ENCODE measurements at places on chromosomes 11 and 22.

GRCh38 chr22:41447435-41448188, 1.0 kb upstream of the TOB2 start:
- DNase-seq, result peak; percentile 42

DNA sequence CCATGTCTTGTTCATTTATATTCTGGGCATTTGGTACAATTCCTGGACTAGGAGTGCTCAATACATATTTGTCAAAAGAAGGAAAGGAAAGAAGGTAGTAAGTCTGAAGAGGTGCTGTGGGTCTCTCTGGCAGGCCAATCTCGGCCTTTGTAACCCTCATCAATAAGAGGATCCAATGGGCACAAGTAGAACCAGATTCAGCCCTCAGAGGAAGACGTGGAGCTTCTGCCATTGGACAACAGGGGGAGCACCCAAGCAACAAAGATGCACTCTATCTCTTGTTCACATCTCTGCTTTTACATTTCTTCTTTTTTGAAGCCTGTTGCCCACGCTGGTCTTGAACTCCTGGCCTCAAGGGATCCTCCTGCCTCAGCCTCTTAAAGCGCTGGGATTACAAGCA, 2.2 kb upstream of the VPS11 start:
- no peak for DNase-seq

GRCh38 chr22:35312198-35313059, 12.7 kb downstream of the TOM1 start:
- DNase-seq, result no peak

DNA sequence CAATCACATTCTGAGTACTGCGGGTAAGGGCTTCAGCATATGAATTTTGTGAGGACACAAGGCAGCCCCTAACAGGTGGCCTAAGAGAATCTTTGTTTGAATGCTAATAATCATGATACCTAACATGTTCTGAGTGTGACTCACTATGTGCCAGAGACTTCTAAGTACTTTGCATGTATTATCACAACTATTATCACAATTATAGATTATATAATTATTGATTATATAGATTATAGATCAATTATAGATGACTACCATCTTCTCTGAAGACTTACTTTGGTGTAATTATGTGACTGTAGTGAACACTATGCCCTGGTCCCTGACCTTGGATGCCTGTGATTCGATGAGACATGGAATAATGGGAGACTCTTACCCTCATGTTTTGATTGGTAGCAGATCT, 62.6 kb downstream of the FLI1 start:
- DNase-seq, result no peak

- no peak for DNase-seq
These were observed 6.0 kb upstream of the AHNAK start for GRCh38 chr11:62552485-62553079.

- DNase-seq, result no peak
These were observed 101.4 kb downstream of the DBX1 start for GRCh38 chr11:20058749-20059458.

DNA sequence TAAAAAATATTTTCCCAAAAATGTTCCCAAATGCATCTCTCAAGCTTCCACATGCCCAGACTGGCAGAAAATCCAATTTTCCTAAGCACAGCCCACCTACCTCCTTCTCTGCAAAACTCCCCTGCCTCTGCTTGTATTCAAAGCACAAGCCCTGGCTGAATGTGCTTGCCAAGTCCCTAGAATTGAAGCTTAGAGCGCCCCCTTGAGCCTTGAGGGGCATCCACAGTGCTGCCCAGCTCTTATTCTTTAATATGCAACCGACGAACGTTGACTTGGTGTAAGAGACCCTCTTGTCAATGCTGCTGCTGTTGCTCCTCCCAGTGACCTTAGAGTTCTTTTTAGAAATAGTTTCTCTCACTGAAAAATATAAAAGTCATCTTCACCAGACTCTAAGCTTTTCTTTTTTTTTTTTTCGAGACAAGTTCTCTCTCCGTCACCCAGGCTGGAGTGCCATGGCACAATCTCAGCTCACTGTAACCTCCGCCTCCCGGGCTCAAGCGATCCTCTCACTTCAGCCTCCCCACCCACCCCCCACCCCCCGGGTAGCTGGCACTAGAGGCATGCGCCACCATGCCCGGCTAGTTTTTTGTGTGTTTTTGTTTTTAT, 63.5 kb upstream of the CAPRIN1 start:
- DNase-seq, result peak; percentile 51

GRCh38 chr11:13038366-13038765, 29.2 kb downstream of the RASSF10 start:
- no peak for DNase-seq

DNA sequence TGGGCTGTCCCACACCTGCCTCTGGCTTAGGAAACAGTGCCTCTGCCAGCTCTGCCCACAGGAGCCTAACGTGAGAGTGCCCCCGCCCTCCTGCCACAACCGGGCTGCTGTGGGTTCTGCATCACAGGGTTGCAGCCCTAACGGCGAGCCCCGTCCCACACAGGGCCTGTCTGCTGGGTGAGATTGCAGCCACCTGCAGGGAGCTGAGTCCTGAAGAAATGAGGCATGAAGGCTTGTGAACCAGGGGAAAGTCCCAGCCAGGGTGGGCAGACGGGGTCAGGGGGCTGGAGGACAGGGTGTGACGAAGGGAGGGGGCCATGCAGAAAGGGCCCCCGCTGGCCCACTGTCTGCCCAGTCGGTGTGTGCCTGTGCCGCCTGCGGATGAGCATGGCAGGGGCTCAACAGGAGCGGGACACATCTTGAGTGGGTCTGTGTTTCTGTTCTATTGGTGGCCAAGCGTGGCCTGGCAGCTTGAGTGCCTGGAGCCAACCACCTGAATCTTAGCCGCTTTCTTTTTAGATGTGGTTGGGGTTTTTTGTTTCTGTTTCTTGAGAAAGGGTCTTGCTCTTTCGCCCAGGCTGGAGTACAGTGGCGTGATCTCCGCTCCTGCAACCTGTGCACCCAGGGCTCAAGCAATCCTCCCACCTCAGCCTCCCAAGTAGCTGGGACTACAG, 38.9 kb downstream of the CTTN start:
- no peak for DNase-seq

- DNase-seq, result no peak
These were observed 26.9 kb upstream of the CAT start for GRCh38 chr11:34411791-34412190.

GRCh38 chr11:123178186-123178585, 16.9 kb downstream of the CLMP start:
- no peak for DNase-seq

DNA sequence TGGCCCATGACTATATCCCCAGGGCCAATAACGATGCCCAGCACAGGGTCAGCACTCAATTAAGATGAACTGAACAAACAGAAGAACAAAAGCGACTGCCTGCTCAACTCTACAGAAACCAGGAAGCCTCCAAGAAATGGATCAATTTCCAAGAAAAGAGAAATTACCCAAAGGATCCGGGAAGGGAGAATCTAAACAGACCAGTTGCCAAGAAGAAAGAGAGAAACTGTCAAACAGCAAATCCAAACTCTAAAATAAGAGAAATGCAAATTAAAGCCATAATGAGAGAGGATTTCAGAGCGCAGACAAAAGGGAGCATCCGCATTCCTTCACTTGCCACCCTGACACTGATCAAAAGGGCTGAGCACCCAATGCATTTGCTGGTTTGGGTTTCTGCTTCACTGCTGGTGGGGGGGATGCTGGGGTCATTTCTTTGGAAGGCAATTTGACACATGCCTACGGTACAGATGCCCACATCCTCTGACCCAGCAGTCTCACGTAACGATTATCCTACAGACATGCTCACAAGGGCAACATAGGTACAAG, 37.7 kb upstream of the RFPL3 start:
- no peak for DNase-seq

- no peak for DNase-seq
These were observed 81.4 kb downstream of the KCNQ1 start for GRCh38 chr11:2525941-2526807.

DNA sequence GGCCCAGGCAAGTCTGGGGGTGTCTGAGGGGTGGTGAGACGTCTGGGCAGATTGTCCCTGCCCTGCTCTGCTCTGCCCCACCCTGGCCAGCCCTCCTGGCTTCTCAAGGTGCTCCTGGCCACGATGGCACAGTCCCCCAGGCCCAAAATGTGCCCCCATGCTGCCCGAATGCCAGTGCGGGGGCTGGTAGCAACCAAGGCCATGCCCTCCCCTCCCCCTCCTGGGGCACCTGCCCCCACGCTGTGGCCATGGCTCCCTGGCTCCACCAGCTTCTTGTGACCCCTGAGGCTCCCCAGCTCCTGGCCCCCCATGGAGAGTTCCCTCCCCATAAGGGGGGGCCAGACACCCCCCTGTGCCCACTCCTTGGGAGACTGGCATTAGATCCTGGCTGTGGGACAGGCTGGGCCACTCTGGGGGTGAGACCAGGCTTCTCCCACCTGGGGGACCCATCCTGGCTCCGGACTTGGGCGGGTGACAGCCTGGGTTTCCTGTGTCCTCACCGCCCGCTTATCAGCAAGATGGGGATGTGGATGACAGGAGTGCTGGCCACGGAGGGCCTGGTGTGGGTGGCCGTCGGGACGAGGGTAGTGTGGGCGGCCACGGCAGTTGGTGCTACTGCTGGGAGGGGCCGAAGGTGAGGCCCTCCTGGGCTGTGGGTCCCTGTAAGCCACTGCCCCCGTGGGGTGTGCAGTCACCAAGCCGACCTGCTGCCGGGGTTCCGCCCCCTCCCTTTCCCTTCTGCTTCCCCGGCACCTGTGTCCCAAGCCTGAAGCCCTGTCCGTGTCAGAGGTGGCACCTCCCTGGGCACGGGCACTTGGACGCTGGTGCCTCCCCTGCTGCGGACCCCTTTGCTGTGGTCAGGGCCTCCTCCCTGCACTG, 15.9 kb upstream of the MUC6 start:
- DNase-seq, result no peak

- no peak for DNase-seq
These were observed 11.1 kb upstream of the OR56B4 start for GRCh38 chr11:6096417-6096816.
